Regular cardiac myocyte (primary cell): ENCODE measurements at places on chromosomes 2 and 18. TPM values are rescaled to one million over a fixed set of nuclear protein-coding genes. Genes with fewer than 3 reads are reported as not detected.

Gene PARD6G
- total RNA-seq: 1.2 and 2.8 TPM in 2 replicates

Gene ANO7
- 0.38 and 0.85 TPM in 2 replicates for total RNA-seq

Gene KIF1A
- total RNA-seq: under 0.01 TPM in 1 of 2 replicates, not detected in the other

Gene RPRD1A
- total RNA-seq: 59.5 and 63.3 TPM in 2 replicates

Gene KCNG2
- total RNA-seq: 0.19 and 1.1 TPM in 2 replicates

Gene DLX1
- total RNA-seq: under 0.01 and 2.1 TPM in 2 replicates
